AG09309 (cell line): ENCODE measurements at places on chromosomes 7 and 10.

DNA sequence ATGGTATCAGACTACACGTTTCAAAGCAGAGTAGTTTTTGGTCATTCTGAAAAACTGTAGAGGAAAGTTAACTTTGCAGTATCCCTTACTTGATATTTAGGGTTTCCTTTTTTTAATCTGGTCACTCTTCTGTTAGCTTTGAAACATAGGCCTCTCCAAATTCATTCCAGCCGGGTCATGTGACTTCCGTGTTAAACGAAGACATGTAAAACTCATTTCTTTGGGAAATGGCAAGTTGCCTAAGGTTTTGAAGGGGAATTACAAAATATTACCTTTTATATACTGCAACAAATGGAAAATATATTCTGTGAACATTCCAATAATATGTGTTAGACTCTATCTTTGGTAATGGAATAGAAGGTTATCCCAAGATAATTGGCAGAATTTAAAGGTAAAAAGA, 9.5 kb downstream of the TES start:
- no peak for DNase-seq

GRCh38 chr10:15374156-15374555, 3.1 kb upstream of the FAM171A1 start:
- DNase-seq = no peak

GRCh38 chr7:73448609-73449008, 15.0 kb downstream of the FZD9 start:
- peak; percentile 5 for DNase-seq

- no peak for DNase-seq
These were observed 3.9 kb downstream of the ATXN7L1 start for GRCh38 chr7:105872491-105872890.

GRCh38 chr7:114375907-114376306, 38.7 kb upstream of the FOXP2 start:
- no peak for DNase-seq

DNA sequence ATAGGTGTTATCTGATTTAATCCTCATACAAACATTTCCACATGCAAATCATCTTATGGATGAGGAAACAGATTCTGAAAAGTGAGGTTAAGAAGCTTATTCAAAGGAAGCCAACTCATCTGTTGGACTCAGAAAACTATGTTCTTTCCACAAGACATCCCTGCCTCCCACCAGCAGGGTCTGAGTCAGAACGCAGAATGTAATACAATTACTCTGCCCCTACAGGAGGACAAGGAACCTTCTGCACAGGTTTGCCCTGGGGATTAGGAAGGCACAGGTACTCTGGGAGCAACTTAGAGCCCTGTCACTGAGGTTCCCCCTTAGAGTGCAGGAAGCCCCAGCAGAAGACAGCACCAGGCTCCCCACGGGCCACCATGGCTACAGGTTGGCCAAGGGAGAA, 255.7 kb downstream of the TNS3 start:
- DNase-seq = peak; percentile 28

DNA sequence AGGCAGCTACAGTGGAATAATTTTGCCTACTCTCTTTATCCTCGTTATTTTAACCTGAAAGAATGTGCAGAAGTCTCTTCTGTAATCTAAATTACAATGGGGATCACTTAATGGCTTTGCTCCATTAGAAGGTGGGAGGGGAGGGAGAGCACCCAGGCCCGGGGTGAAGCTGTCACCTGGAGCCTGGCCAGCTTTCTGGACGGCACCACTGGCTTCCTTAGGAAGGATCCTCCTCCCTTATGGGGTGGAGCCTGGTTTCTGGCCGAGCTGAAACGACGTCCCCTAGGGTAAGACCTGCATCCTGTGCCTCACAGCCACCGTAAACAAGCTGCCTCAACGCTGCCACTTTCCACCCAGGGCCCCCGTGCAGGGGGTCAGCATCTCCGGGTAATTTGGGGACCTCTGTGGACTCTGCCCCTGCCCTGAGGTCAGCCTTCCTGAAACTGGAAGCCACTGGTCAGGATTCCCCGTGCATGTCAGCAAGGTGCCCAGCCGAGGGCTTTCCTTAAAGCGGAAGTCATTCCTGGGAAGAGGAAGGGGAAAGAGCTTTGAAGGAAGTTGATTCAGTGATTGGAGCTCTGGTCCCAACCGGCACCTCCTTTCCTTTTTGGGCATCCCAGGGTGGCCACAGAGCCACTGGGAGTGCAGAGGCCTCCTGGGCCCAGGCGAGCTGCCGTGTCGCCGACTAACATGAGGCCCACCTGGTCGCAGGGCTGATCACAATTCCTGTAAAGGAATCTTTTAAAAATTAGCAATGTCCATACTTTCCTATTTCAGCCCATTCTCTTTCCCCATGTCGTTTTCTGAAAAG, 569.1 kb downstream of the DNAJB6 start:
- DNase-seq = no peak

DNA sequence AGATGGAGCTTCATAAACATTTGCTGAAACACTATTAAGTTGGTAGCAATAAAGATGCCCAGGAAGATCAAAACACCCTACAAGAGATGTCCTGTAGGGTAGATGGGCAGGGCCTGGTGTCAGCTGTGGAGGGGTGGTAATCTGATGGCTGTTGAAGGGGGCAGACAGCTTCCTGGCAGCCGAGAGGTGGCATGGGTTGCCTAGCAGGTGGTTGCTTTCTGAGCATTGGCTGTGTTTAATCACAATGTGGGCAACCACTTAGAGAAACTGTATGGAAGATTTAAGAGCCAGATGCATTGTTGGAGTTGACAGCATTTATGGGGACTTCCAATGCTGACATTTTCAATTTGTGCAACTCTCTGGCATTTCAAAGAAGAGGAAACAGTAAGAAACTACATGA, 79.9 kb upstream of the SLC26A5 start:
- DNase-seq = no peak

GRCh38 chr7:142612237-142612881, 136.9 kb upstream of the PRSS1 start:
- DNase-seq = no peak

DNA sequence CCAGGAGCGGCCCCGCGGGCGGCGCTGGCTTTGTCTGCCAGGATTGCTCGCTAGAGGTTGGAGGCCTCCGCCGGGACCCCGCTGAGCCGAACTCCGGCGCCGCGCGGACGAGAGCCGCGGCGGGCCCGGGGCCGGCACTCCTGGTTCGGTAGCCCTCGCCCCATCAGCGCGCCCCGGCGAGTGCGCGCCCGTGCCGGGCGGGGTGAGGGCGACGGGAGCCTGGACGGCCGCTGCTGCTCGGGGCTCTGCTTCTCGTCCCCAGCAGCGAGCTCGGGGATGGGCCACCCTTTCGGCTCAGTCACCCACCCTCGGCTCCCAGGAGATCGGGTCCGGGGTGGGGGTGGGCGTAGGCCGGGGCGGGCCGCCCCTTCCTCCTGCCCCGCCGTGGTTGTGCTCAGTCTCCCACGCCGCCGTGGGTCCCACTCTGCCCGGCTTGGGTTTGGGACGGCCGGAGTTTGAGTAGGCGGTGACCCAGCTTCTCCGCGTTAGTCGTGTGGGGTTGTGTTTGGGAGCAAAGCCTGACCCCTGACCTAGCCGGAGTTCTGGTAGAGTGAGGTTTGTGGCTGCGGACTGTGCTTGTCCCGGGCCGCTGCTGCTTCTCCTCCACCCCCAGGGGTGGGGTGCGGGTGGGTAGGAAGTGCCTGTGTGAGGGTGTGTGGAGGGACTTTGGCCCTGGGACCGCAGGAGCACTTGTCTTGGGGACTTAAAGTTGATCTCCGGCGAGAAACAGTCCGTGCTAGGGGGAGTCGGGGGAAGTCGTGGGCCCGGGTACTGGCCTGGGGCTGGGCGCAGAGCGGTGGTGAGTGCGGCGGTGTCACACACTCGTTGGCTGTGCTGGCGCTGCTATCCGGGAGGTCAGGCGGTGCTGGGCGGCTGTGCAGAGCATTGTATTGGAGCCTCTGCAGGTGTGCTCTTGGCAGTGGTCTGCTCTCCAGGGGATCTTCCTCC, 677 bp downstream of the TSPAN14 start:
- no peak for DNase-seq

DNA sequence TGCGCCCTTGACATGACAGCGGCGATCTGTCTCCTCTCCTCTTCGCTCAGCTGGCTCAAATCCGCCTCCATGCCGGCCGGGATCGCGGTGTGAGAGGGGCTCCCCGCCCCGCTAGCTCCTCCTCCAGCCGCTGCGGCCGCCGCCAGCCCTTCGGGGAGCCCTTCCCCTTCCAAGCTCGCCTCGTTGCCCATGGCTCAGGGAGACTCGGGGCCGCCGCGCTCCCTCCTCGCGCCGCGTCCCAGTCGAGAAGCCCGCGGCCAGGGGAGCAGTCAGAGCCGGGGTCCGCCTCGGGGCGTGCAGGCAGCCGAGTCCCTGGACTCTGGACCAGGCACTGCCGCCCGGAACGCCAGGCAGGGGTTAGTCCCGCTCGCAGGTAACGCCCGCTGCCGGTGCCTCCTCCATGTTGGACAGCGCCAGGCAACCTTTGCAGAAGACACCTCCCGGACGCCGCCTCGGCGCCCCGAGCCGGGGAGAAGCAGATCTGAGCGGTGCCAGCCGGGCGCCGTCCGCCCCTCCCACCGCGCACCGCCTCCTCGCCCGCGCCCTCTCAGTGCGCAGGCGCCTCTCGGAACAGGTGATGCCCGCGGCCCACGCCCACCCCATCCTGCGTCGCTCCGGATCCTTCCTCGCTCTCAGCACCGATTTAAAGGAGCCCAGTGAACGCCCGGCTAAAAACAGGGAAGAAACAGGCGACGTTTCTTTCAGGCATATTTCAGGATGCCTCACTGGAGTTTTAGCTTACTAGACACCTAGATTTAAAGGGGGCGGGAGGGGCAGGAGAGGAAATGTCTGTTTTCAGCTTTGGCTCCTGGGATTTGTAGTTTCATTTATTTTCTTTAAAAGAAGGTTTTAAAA, at the start of gene PCLO:
PCLO (minus strand) TSS at position 483 of the 855 bp plus-strand sequence; CDS start at position 191, 292 bp downstream.
- DNase-seq = no peak

- DNase-seq = no peak
These were observed 198.4 kb downstream of the TPST1 start for GRCh38 chr7:66403564-66403963.

GRCh38 chr7:140640060-140640637, 464 bp downstream of the DENND2A start:
- no peak for DNase-seq

- no peak for DNase-seq
These were observed 41.7 kb downstream of the FKBP6 start for GRCh38 chr7:73369622-73370021.
